Hematopoietic multipotent progenitor cell treated with erythropoietin and hydrocortisone succinate and interleukin-3 and kit ligand, for 15 days (in vitro differentiated cells): ENCODE measurements at places on chromosomes 5 and 9.

- no peak for DNase-seq
Observed at GRCh38 chr9:77854916-77855311, 176.7 kb downstream of the GNAQ start.

GRCh38 chr5:145316282-145316681 lies 518.9 kb downstream of the PRELID2 start:
- DNase-seq = no peak

- DNase-seq = no peak
Observed at GRCh38 chr9:106887066-106887465, 24.1 kb downstream of the ZNF462 start.

- no peak for DNase-seq
Observed at GRCh38 chr5:41243558-41243957, 30.2 kb upstream of the C6 start.

GRCh38 chr9:129497813-129498450 lies 123.0 kb downstream of the C9orf50 start:
- no peak for DNase-seq

- DNase-seq = no peak
Observed at GRCh38 chr5:155522540-155522939, 509.0 kb downstream of the KIF4B start.

DNA sequence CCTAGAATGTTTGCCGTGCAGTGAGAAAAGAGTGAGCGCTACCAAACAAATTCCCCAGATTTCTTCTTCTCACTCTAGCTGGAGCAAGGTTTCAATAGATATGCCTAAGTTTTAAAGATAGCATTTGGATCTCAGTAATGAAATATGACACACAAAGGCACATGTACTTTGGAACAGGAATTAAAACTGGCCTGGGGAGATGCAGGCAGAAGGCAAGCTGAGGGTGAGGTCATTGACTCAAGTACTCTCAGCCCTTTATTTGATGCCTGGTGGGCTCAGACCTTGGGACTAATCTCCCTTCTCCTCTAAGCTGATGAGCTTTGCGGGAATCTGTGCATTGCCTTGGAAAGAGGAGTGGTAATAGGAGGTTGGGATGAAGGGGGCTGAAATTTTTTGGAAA lies 323.3 kb upstream of the SLC30A5 start:
- DNase-seq = no peak
